ENCODE measurements at places on chromosomes 16 and 17.

DNA sequence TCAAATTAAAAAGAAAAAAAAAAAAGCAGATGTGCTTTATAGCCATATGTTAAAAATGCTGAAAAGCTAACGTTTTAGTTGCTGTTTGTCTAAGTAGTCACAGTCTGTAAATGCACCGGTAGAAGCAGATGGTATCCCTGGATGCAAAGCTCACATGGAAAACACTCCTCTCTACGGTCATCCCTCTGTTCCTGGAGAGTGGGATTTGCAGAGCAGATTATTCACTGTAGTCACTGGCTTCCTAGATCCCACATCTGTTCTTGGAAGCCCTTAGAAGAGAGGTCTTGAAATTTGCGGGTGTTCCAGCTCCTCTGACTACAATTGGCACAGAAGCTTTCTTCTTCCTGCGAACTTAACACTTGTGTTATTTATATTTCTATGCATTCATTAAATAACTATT is 186.6 kb downstream of the PMP22 start:
- no peak for DNase-seq

DNA sequence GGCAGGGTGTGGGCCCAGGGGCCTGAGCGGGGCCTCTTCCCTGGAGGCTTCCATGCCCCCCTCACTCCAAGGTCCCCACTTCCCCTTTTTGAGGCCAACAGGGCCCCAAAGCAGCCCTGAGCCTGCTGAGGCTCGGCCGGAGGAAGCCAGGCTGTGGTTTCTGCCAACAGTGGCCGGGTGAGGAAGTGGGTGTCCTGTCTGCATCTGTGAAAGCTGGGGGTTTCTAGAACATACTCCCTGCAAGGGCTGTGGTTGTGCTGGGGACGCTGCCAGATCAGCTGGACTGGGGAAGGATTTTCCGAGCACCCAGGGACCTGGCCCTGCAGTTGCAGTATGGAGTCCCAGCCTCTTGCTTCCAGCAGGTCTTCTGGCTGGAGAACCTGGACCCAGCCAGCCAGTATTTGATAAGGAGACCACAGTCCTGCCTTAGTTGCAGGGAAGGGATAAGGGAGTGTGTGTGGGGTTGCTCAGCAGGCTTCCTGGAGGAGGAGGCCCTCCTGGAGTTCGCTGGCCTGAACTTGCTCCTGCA is 15.7 kb downstream of the ADCY7 start:
- DNase-seq: no peak

- no peak for DNase-seq
Measured at GRCh38 chr16:28893291-28893690, 15.0 kb downstream of the ATP2A1 start.

GRCh38 chr17:5788266-5788900 is 204.1 kb upstream of the NLRP1 start:
- DNase-seq: no peak

- DNase-seq: peak; percentile 60
Measured at GRCh38 chr16:90077757-90078578, 837 bp upstream of the PRDM7 start.

- DNase-seq: peak; percentile 64
Measured at GRCh38 chr17:41666237-41666641, 22.4 kb upstream of the EIF1 start.

GRCh38 chr17:60540460-60540859 is 14.4 kb upstream of the APPBP2 start:
- no peak for DNase-seq

DNA sequence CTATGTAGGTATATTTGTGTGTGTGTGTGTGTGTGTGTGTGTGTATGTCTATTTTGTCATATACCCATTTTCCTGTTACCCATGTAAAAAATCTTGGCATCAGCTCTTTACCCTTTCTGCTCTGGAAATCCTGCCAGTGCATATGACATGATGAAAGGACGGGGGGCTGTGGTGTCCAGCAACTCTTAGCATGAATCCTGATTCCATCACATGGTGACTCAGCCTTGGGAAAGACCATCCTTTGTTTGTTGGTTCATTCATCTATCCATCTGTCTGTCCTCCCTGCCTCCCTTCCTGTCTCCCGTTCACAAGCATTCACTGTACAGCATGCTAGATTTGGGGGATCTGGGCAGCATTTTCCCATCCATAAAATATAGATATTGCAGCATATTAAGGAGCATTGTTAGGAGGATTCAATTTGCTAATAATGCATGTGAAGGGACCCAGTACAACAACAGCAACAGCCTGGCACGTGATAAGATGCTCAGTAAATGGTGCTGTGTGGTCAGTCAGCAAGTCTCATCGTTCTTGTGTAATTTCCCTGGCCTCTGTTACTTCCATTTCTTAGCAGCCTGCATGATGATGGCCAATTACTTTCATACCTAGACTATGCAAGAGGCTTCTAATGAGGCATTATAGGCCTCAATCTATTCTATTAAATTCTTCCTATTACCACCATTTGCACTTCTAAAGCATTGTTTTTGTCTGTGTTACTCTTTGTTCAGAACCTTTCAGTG is 191.0 kb downstream of the PRKCA start:
- DNase-seq: no peak

DNA sequence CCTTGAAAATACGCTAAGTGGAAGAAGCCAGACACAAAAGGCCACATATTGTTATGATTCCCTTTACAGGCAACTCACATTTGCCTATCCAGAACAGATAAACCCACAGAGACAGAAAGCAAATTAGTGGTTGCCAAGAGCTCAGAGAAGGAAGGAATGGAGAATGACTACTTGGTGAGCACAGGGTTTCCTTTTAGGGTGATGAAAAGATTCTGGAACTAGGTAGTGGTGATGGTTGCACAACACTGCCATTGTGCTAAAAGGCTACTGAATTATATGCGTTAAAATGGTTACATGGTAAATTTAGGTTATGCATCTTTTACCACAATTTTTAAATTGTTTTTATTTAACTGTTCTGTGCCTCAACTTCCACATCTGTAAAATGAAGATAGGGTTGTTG is 4.4 kb downstream of the COPRS start:
- no peak for DNase-seq

DNA sequence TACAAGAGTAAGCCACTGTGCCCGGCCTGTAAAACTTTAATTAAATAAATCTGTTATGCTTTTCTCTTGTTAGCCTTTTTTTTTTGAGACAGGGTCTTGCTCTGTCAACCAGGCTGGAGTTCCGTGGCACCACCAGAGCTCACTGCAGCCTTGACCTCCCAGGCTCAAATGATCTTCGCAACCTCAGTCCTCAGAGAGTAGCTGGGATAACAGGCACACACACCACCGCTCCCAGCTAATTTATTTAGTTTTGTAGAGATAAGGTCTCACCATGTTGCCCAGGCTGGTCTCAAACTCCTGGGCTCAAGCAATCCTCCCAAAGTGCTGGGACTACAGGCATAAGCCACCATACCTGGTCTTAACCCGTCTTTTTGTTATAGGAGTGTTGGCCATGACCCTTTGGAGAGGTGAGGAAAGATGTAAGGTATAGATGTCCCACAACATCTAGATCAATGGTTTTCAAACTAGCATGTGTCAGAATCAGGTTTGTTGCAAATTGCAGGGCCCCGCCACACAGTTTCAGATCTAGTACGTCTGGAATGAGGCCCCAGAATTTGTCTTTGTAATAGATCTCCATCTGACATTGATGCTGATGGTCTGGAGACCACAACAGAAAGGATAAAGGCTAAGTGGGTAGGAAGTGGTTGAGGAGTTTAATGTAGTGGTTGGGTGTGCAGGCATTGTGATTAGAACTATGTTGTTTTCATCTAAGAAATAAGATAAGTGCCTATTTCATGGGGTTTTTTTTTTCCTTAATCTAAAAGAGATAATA is 4.3 kb upstream of the GGA2 start:
- DNase-seq: no peak

- no peak for DNase-seq
Measured at GRCh38 chr17:75561927-75562603, 25.5 kb upstream of the MYO15B start.

GRCh38 chr16:48525201-48526057 is 84.6 kb downstream of the N4BP1 start:
- peak; percentile 40 for DNase-seq

GRCh38 chr16:58128181-58128631 is 975 bp downstream of the CFAP20 start:
- no peak for DNase-seq

DNA sequence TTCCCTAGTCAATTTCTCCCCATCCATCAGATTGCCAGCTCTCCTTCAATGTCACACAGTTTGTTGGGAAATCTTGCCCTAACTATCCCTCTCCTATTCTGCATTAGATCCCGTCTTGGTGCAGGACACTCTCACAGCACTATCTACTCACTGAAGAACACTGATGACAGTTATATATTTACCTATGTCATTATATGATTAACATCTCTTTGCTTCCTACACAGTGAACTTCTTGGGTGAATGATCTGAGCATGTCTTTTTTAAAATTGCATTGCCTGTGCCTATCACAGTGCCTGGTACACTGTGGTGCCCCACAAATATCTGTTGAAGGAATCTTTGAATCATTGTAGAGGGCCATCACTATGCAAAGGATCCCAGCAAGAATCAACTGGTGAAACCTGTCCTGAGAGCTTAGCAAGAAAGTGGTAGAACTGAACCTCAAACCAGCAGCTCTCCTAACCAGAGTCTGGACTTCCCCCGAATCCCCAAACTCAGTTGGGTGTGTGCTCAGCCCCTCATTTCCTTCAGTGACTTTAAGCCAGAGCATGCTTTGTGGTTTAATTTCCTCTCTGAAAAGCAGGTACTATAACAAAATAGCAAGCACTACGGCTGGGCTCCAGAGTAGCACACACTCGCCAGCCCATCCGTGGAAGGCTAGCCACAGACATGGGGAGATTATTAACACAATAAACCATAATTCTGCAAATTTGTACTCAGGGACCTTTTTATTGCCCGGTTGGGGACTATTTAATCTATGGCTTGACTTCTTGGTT is 680.7 kb upstream of the SALL1 start:
- no peak for DNase-seq

DNA sequence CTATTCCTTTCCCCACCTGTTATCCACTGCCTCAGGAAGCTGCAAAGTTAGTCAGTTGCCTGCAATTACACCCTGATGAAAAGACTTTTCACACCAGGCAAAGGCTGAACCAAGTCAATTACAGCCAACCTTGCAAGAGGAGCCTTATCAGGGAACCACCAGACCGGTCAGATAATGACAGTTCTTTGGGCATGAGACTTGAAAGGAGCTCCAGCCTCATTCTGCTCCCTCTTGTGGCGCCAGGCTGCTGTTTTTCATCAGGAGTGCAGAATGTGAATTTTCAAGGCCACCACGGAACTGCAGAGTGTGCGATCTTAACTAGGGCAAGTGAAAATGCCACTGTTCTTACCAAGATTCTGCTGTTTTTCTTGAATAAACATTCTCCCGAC is 22.5 kb downstream of the DNAI2 start:
- peak; percentile 67 for DNase-seq

- no peak for DNase-seq
Measured at GRCh38 chr16:22663389-22664064, 150.4 kb upstream of the HS3ST2 start.

GRCh38 chr16:84970447-84971127 is 40.7 kb downstream of the ZDHHC7 start:
- peak; percentile 46 for DNase-seq

DNA sequence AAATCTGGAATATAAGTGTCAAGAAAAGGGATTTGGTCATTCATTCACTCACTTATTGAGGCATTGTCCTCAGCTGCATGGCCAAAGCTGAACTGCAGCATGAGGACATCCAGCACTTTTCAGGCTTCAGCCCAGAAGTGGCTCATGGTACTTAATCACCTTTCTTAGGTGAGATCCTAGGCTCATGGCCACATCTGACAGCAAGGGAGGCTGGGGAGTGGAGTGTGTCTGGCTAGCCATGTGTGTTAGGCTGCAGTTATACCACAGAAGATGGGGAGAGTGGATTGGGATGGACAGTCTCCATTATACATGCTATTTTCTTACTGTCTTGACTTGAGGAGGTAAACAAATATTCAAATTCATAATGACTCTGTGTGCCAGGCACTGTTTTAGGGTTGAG is 68.8 kb downstream of the SHISA6 start:
- no peak for DNase-seq

GRCh38 chr16:64047207-64047606 is 1074.7 kb downstream of the CDH11 start:
- DNase-seq: no peak

DNA sequence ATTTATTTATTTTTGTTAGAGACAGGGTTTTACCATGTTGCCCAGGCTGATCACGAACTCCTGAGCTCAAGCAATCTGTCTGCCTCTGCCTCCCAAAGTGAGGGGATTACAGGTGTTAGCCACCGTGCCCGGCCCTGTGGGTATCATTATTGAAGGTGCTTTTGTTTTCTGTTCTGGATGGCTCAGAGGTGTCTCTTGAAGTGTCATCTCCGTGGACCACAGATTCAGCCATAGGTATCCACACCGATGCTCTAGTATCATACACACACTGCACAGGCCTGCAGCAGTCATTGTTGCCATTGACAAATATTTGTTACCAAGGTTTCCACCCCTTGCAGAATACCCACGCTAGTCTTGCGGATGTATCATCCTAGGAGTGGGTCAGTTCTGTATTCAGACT is 446.2 kb downstream of the XYLT1 start:
- DNase-seq: no peak

- DNase-seq: peak; percentile 95
Measured at GRCh38 chr17:7887482-7888183, 956 bp upstream of the CHD3 start.

DNA sequence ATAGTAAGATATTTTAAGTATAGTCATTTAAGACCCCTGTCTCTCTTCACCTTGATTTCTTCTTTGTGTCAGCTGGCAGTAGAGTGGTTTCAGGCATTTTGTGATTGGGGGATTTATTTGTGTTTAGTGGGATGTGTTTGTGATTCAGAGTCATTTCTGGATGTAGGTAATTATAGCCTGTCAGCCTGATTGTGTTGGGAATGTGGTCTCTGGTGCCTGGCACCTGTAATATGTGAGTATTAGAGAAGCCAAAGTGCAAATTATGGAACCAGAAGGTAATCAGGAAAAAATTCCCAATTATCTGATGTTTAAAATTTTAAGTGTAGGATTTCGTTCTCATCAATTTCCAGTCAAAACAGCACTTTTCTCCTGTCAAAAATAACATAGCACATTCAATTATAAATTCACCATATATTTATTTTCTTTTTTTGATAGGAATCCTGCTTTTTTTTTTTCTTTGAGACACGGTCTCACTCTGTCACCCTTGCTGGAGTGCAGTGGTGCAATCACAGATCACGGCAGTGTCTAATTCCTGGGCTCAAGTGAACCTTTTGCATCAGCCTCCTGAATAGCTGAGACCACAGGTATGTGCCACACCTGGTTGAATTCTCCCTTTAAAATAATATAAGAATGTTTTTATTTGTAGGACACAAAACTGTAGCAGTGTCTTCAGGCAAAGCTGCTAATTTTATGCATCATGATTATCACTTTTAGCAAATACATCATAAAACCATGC is 42.7 kb downstream of the ATF7IP2 start:
- DNase-seq: no peak

GRCh38 chr16:82092711-82093110 is 57.7 kb downstream of the HSD17B2 start:
- no peak for DNase-seq

Data from NCI-H146 (cell line).